Activated CD4-positive, alpha-beta T cell treated with anti-CD3 and anti-CD28 coated beads for 24 hours (primary cell): ENCODE measurements at places on chromosomes 13 and 19.

- DNase-seq: no peak
These were observed 424.5 kb downstream of the PCDH9 start for GRCh38 chr13:66805657-66806056.

GRCh38 chr13:89726690-89727435 is 1620.6 kb upstream of the MIR17HG start:
- DNase-seq: no peak

GRCh38 chr13:113297370-113298042 is 467 bp downstream of the LAMP1 start:
- DNase-seq: no peak

DNA sequence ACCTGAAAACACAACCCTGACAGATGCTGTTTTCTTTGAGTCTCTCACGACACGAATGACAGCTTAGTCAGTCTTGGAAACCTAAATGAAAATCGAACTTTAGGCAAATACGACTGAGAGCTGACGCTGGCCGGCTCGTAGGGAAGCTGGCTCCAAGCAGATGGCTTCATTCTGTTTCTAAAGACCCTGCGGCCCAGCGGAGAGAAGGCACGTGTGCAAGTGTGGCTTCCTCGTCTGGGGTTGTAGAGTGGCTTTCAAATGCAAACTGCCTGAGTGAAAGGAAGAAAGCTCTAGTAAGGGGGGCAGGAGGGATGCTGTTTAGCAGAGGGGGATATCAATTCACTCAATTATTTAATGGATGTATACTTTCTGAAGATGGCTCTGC is 26.1 kb upstream of the TIMM44 start:
- DNase-seq: no peak

GRCh38 chr13:25136880-25137787 is 35.0 kb downstream of the AMER2 start:
- DNase-seq: no peak

- DNase-seq: no peak
These were observed 52.1 kb upstream of the AKAP11 start for GRCh38 chr13:42219876-42220275.
